ENCODE measurements at places on chromosomes 1 and 21.

DNA sequence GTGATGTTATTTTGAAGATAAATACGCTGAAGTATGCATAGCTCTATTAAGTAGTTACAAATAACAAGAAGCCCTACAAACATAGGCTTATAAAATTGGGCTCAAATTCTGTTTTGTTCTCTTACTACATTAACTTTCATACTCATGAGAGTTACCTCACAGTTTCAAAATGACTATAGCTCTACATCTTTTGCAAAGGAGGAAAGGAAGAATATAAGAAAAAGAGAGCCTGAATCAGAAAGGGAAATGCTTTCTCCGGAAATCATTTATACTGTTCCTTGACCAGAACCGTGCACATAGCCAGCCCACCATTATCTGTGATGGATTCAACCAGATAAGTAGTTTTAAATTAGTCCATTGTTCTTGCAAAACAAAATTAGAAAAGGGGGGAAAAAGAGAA is 1252.1 kb downstream of the NCAM2 start:
- no peak for DNase-seq

DNA sequence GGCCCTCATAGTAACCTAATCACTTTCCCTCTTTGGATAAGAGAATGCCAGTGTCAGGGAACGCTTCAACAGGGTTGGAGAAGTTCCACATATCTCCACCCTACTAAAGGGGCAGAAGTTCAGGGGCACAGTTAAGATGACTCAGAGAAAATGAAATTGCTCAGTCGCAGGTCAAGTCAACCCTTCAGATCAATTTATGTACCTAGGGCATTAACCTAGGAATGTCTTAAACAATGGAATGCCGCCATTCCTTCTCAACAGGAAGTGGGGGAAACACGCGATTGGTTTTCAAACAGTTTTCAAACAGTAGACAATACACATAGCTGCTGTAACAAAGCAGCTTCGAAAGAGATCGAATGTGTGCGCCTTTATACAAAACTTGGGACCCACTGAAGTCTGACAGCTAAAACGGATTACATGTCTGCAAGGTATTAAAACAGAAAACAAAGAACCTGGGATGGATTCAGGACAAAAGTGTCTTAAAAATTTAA is 897 bp downstream of the SLC25A24 start:
- DNase-seq, result no peak

DNA sequence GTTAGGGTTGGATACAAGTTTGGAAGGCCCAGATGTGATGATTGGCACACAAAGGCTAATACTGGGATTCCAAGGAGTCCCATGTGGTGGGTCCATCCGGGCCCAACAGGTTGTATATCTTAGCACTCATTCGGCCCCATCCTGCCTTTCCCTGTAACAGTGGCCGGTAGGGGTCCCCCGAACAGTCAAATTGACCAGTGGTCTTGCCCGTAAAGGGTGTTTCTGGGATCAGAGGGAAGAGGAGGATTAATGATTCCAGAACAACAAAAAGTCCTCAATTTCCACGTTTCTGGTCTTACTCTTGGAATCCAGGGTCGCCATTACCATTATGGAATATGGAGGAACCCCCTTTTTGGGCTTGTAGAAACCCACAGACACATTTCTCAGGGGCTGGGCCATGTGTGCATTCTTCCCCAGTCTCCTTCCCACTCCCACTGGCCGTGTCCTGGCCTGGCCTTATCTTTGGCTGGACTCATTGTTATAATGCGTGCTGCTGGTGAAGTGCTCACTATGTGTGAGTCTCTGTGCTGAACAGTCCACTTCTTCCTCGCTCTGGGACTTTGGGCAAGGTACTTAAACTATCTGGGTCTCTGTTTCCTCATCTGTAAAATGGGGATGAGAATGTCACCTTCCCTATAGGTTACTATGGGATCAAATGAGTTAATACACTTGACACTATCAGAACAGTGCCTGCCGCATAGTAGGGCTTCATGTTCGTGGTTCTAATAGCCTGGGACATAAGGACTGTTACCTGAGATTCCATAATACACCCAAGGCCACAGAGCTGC is 161.8 kb downstream of the DYRK1A start:
- no peak for DNase-seq

DNA sequence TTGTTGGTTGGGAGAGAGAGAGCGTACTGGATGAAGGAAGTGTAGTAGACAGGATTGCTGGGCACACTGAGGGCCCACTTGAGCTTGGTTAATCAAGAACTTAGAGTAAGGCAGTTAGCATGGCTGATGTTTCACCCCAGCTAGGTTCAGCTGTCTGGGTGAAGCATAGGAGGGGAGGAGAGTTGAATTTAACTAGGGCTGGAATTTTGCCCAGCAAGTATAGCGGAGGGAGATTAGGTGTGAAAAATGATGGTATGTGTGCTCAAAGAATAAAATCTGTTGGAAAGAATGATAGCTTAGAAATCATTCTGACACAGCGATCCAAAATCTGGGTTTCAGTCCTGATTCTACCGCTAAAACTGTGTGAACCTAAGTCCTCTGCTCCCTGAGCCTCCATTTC is 461.5 kb upstream of the PROX1 start:
- DNase-seq, result no peak

GRCh38 chr1:246725191-246725590 is 982 bp downstream of the SCCPDH start:
- no peak for DNase-seq

DNA sequence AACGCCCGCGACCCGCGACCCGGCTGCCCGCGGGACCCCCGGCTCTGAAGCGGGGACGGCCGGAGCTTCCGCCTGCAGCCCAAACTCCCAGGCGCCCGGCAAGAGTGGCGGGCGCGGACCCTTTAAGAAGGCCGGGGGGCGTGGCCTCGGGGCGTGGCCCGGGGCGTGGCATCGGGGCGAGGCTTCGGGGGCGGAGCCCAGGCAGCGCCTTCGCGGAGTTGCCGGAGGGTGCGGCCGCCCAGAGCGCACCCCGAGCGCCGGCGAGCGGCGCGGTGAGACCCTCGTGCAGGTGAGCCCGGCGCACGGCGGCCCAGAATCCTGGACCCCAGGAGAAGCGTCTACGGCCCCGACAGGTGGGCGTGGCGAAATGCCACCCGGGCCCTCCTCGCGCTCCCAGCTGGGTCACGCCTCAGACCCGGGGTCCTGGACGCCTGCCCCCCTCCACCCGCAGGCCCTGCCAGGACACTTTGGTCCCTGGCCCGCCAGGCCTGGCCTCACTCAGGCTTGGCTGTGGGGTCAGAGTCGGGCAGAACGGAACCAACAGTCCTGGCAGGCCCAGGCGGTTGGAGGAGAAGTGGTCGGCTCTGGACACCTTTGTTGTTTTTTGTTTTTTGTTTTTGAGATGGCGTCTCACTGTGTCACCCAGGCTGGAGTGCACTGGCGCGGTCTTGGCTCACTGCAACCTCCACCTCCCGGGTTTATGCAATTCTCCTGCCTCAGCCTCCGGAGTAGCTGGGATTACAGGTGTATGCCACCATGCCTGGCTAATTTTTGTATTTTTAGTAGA is 14.4 kb downstream of the RNF223 start:
- DNase-seq, result no peak

DNA sequence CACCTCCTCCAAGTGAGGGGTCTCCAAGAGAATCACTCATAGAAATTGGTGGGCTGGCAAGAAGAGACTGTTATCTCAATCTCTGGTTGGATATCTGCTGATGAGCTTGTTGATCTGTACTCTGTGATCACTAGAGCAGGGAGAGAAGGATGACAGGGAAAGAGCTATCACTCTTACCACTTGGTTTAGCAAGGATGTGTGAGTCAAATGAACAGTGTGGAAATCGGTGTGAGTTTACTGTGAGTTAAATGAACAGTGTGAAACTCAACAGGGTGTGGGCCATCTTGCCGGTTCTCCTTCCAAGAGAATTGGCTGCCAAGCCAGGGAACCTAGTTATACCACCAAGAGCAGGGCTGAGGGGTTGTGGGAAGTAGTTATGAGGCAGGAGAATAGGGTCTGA is 33.3 kb upstream of the CD1D start:
- no peak for DNase-seq

DNA sequence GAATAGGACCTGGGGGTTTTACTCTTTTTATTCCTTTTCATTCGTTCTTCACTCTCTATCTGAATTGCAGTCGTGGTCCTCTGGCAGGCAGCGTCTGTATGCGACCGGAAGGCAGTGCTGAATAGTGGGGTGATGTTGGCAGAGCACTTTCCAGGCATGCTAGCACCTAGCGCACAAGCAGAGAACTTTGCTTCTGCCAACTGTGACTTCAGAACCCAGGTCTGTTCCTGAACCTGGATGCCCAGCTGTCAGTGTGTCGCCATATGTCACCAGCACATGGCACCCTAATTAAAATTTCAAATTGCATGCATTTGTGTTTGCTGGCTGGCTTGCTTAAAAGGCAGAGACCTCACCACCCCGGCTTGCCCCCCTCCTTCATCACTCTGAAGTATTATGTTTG is 116.2 kb downstream of the NFIA start:
- no peak for DNase-seq

- DNase-seq, result no peak
Measured at GRCh38 chr1:98027103-98027705, 106.4 kb upstream of the DPYD start.

Measured in AG09309 (cell line).